Epithelial cell of prostate (primary cell): ENCODE measurements at places on chromosomes 4 and X.

GRCh38 chr4:80266902-80267380 lies 477 bp downstream of the FGF5 start:
- DNase-seq, result no peak

- DNase-seq, result no peak
These were observed 108.4 kb downstream of the CHIC2 start for GRCh38 chr4:53956053-53956452.

GRCh38 chrX:56530011-56530410 lies 33.4 kb upstream of the UBQLN2 start:
- DNase-seq, result no peak

- DNase-seq, result no peak
These were observed 92.9 kb downstream of the ANK2 start for GRCh38 chr4:113142351-113142750.
